NCI-H2081 treated with DMSO at 0.1 percent for 48 hours (cell line): ENCODE measurements at places on chromosomes 4 and X.

DNA sequence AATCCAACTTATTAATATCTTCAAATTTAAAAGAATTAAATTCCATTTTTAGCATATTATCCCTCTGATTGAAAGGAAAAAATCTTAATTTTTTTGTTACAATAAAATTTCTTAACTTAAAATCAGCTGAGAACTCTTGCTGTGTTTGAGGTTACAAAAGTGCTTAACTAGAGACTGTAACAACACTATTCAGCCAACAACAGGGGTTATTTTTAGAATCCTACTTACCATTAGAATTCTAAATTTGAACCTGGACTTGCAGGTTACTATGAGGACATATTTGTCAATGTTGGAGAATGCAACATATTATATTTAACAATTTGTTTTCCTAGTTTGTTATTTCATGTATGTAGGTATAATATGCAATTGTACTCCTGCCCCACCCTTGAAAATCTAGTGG, 238.1 kb upstream of the CXXC4 start:
- DNase-seq: no peak

- DNase-seq: no peak
Observed at GRCh38 chr4:121777625-121778024, 12.7 kb upstream of the SMIM43 start.

DNA sequence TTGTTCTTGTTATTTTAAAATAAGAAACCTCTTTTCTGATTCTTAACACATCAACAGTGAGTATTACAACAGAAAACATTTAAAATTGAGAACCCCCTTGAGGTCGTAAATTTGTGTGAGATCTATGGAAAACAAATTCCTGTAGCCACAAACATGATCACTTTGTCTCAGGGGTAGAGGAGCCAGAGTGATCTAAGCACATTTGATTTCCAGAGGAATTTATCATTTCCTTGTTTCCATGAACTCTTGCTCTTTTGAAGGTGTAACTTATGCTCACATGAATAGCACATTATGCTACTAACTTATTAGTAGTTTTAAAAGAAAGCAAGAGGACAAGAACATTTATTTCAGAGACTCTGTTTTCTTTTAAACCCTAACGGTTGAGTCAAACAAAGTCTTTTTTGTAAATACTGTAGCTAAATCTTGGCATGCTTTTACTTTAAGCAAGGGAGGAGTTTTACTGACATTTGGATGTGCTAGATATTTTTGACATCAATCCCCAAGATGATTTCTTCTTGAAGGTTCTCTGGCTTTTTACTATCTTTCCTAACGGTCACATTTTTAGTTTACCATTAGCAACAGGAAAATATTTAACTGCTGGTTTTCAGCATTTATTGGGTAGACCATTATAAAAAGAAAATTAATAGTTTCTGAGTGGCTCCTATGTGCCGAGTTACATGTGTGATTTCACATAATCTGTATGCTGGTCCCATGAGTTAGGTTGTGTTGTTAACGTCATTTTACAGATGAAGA, 27.9 kb upstream of the ZCCHC12 start:
- no peak for DNase-seq

GRCh38 chr4:7462509-7462971, 27.8 kb upstream of the PSAPL1 start:
- no peak for DNase-seq

DNA sequence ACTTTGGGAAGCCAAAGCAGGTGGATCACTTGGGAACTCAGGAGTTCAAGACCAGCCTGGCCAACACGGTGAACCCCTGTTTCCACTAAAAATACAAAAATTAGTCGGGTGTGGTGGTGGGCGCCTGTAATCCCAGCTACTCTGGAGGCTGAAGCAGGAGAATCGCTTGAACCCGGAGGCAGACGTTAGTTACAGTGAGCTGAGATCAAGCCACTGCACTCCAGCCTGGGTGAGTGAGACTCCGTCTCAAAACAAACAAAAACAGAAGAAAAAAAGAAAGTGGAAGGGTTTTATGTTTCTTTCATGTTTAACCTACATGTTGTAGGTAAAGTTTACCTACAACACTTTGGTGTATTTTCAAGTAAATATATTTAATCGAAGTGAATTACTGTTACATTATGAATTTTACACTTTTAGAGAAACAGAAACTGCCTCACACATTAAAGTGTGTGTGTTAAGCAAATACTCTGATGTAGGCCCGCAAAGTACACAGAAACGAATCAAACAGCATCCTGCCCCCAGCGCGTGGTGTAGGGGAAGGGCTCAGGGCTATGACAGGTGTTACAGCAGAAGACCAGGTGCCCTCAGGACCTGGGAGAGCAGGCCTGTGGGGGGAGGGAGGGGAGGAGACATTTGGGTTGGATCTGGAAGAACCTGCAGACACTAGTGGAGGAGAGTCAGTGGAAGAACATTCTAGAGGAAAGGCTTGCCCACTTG, 39.0 kb downstream of the PTTG2 start:
- DNase-seq: peak; percentile 76

- no peak for DNase-seq
Observed at GRCh38 chrX:153755136-153755535, 8.9 kb upstream of the PLXNB3 start.

GRCh38 chr4:25914670-25915352, 791 bp downstream of the SMIM20 start:
- DNase-seq: no peak

- DNase-seq: no peak
Observed at GRCh38 chr4:163042306-163042705, 124.4 kb downstream of the NAF1 start.

DNA sequence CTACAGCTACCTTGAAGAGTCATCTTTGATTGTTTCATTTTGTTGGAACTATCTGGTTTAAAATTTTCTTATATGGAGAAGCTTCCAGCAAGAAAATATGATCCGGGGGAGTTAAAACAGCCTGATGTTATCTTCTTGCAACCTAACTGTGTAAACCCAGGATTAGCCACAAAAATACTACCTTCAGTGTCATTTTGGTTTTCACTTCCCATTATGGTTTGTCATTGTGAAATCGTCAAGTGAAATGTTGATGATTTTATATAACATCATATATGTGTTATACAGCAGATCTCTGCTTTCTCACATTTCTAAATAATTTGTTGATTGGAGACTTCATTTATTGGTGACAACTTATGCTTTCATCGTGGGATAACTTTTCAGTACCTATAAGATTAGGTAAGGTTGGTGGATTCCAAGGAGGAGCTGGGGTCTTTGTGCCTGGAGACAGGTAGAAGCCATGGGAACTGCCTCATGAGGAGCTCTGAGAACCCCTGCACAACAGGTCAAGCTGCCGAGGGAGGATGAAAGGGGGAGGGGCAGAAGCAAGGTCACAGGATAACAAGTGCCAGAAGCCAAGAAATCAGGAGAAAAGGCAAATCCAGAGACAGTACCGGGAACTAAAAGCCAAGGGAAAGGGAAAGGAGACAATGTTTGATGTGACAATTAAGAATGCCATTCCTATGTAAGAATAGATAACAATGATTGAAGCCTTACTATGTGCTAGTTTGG, 7.2 kb downstream of the ARHGAP24 start:
- DNase-seq: no peak

- DNase-seq: no peak
Observed at GRCh38 chrX:43562372-43562771, 93.7 kb upstream of the MAOA start.

DNA sequence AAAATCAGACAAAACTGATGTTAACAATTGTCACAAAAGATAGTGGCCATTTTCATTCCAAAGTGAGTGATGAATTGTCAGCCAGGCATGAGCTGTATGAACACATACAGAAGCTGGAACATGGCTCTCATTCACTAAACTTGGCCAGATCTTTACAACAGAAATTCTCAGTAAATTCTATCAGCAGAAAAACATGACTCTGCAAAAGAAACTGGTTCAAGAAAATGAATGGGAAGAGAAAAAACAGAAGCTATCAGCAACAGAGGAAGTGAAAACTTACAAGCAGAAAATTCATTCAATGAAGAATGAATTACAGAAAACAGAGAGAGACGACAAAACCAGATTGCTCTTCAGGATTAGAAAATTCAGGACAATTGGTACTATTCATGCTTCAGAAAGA, 249.6 kb downstream of the COL25A1 start:
- no peak for DNase-seq

GRCh38 chrX:47579537-47579936, 2.7 kb upstream of the TIMP1 start:
- no peak for DNase-seq

DNA sequence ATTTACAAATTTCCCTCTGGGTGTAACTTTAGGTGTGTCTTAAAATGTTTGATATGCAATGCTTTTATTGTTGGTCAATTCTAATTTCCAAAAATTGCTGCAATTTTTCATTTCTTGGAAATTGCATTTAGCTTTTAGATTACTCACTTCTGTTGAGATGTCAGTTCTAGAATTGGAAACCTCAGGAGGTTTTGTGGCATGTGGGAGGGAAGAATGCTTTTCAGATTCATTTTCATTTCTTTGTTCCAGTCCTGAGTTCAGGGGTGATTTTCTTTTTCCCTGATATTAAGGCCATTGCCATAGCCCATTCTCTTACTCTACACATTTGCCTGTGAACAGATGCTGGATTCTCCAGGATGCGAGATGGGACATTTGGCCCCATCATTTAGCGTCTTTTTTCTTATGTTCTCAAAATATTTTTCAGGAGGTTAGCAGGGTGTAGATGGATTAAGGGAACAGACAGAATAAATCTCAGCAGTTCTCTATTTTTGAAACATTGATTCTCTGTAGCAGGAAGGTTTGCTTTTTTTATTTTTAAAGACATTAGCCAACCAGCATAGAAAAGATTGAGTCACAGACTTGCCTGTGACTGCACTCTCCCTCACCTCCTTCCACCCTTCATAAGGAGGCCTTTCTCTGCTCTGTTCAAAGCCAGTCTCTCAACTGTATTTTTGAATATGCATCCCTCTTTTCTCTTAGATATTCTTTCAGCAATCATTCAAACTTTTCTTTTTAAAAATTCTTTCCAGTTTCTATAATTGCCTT, 238.4 kb upstream of the ANXA3 start:
- no peak for DNase-seq

GRCh38 chr4:78361621-78362120, 189.9 kb upstream of the ANXA3 start:
- no peak for DNase-seq

- no peak for DNase-seq
Observed at GRCh38 chrX:100381619-100382018, 28.5 kb downstream of the PCDH19 start.

GRCh38 chr4:148834804-148835631, 392.8 kb upstream of the NR3C2 start:
- DNase-seq: no peak

- no peak for DNase-seq
Observed at GRCh38 chrX:43703211-43703791, 47.2 kb downstream of the MAOA start.

- no peak for DNase-seq
Observed at GRCh38 chrX:32937043-32937442, 274.3 kb downstream of the DMD start.

- no peak for DNase-seq
Observed at GRCh38 chr4:174211622-174212044, 71.8 kb downstream of the FBXO8 start.

DNA sequence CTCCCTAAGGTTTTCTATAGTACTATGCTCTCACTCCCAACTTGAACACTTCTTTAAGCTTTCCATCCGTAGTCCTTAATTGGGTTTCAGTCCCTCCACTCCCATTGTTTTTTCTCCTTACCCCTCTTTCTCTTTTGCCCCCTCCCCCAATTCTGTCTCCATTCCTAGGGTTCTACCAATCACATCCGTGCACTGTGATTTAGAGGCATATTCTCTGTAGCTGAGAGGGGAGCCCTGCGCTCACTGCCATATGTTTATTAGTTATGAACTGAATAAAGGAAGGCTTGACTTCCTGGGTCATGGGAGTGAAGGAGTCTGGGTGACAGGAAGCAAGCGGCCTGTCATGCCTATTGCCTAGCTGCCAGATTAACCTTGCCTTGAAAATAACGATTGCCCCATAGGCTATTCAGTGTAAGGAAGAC, 471 bp downstream of the MCTS1 start:
- DNase-seq: peak; percentile 32

GRCh38 chrX:76148041-76148665, 24.7 kb upstream of the PBDC1 start:
- no peak for DNase-seq

DNA sequence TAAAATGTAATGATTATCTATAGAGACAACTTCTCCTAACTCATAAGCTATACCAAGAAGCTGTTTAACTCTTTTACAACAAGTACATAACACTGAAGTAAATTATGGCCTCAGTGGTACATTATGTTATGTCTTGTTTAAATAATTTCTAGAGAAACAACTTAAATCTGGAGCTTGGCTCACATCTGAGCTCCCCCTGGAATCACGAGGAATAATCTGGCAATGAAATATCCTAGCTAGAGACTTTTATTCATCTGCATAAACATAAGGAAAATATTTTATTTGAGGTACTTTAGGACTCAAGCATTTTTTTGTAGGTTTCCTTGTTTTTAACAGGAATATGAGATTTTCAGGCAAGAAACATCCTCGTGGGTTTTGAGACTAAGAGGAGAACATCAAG, 354.7 kb upstream of the SLC7A11 start:
- DNase-seq: no peak

GRCh38 chr4:61923179-61923578, 723.1 kb downstream of the ADGRL3 start:
- DNase-seq: no peak

DNA sequence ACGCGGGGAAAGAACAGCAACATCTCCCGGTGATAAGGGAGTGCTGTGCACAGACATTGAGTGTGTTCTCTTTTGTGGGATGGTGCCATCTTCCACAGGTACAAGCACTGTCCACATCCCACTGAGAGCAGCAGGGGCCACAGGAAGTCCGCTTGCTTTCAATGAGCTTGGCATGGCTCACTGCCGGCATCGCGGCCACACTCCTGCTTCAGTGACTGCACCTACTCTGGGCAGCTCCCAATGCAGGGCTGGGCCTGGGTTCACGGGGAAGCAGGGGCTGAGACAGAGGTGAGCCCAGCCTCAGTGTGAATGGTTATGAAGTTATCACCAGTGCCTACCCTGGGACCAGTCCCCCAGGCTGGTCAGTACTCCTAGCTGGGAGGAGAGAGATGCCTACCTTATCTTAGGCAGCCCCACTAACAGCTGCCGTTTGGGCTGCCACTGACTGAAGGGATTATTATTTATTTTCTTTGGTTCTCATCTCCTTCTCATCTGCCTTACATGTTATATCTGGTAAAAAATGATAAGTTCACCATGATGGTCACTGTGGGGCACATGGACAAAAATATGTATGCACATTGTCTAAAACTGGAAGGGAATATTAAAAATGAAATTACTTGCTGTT, 99.2 kb downstream of the MGST2 start:
- DNase-seq: no peak

DNA sequence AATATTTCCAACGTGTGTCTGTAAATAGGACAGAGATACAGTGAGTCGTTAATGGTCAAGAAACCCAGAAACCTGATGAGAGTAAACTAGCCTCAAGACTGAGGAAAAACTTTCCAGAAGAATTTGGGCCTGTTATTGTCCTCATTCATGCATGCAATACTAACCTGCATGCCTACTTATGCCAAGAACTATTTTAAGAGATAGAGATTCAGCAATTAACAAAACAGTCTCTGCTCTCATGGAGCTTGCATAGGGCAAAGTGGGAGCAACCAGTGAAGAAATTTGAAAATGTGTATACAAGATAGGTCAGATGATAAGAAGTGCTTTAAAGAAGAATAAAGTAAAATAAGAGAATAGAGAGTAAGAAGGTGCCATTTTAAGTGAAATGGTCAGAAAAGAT, 66.1 kb upstream of the FRG1 start:
- no peak for DNase-seq

GRCh38 chr4:72918362-72918761, 151.2 kb downstream of the COX18 start:
- DNase-seq: no peak
